Stimulated activated CD4-positive, alpha-beta T cell treated with anti-CD3 and anti-CD28 coated beads, Interleukin-2, amount 100 ng/mL, for 48 hours (primary cell): ENCODE measurements at places on chromosomes 7 and 10.

DNA sequence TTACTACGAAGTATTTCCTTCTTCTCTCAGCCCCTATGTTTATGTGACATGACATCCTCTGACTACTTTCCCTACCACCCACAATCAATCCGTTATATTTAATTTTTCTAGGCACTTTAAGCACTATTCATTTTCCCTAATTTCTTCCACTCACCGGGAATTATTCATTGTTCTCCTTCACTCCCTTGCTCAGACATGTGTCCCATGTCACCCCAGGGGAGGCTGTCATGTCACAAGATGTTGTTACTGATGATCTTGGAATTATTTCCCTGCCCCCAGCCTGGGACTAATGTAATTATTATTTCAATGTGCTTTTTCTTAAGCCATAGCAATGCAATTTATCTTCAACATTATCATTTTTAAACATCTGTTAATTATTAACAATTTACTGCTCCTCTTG is 317.2 kb downstream of the PHF14 start:
- DNase-seq, result no peak

DNA sequence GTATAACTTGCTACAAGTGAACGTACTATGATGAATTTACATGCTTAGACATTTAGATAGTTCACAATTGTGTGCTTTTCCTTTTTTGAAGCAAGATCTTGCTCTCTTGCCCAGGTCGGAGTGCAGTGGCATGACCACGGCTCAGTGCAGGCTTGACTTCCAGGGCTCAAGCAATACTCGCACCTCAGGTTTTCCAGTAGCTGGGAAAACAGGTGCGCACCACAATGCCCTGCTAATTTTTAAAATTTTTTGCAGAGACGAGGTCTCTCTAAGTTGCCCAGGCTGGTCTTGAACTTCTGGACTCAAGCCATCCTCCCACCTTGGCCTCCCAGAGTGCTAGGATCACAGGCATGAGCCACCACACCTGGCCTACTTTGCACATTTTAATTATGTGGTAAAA is 1.8 kb downstream of the GPR15LG start:
- DNase-seq, result no peak

GRCh38 chr7:48109848-48110663 is 21.0 kb downstream of the UPP1 start:
- DNase-seq, result peak; percentile 90

DNA sequence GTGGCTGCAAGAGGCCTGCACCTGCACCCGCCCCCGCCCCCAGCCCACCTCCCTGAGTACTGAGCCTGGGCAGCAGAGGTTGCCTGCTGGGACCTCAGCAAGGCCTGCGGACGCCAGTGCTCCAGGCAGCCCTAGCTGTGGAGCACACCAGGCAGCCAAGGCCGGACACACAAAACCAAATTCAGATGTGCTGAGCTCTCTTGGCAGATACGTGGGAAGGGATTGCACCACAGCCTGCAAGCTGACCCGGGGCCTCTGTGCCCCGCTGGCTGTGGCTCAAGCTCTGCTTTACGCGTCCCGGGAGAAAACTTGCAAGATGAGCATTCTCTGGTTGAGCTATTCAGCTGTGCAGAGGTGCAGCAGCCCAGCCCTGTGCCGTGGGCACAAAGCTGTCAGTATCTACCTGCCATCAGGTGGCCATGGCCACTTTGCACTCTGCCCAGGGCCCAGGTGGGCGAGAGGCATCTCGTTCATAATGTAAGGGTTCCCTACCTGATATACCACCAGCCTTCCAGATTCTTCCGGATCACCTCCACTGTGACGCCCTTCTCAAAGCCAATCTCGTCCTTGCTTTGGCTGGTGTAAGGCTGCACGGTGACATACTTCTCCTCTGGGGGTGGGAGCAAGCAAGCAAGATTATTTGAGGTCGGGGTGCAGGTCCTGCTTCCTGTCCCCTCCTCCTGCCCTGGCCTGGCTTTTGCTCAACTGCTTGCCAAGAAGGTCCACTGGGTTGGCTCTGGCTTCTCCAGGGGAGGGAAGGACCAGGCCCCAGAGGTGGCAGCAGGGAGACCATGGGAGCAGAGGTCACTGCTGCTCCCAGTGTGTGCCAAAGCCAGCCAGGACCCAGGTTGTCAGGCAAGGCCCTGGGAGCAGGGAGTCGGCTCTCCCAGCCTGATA is 123.4 kb downstream of the NEURL1 start:
- no peak for DNase-seq

DNA sequence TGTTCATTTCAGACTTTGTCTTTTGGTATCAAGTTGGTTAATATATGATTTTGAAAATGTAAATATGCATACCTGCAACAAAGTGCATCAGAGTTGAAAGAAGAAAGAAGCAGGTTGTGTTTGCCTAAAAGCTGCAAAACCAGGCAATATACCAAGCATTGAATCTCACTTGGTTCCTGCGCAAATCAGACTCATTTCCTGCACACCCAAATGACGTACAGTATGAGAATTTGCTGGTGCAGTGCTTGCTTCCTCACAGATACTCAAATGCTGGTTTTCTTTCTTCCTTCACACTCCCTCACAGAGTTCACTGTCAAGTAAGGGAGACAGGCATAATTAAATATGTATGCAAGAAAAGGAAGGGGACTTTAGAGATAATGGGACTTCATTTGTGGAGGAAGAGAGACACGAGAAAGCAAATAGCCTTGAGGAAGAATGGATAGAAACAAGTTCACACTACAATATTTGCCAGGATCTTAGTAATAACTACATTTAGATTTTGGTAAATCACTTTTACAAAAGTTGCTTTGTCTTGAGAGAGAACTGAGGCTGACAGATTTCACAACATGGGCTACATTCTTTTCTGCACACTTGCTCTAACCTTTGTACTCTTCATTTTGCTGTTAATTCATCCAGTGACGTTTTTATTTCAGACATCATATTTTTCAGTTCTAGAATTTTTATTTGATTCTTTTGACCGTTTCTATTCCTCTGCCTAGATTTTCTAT is 56.9 kb upstream of the AOAH start:
- DNase-seq, result no peak

DNA sequence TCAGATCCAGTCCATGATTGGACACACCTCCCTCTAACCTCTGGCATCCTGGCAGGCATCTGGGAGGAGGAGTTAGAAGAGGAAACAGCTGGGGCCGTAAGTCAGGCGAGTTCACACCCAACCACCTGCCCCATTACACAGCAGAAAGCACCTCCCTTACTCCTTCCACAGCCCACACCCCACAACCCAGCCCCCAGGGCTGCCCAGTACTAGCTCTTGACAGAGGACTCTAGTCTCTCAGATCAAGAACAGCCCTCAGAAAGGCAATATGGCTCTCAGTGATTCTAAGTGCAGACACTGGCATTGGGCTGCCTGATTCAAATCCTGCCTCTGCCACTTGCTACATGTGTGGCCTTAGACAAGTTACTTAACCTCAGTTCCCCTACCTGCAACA is 34.1 kb downstream of the KCNMA1 start:
- DNase-seq, result no peak

DNA sequence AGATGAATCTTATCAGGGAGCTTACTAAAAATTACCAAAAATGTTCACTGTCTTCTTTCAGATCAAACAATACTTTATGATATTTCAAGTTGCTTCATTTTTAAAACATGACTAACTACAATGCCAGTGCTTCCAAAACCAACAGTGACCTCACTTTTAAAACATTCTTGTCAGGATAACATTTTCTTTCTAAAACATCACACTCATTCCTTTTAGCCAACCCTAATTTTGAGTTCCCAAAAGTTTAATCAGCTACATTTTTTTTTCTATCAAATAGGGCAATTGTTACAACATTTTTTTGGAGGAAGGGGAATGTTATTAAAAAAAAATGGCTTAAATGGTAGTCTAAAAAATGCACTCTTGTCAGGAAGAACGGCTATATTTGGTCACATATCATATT is 37.3 kb downstream of the RTKN2 start:
- no peak for DNase-seq

DNA sequence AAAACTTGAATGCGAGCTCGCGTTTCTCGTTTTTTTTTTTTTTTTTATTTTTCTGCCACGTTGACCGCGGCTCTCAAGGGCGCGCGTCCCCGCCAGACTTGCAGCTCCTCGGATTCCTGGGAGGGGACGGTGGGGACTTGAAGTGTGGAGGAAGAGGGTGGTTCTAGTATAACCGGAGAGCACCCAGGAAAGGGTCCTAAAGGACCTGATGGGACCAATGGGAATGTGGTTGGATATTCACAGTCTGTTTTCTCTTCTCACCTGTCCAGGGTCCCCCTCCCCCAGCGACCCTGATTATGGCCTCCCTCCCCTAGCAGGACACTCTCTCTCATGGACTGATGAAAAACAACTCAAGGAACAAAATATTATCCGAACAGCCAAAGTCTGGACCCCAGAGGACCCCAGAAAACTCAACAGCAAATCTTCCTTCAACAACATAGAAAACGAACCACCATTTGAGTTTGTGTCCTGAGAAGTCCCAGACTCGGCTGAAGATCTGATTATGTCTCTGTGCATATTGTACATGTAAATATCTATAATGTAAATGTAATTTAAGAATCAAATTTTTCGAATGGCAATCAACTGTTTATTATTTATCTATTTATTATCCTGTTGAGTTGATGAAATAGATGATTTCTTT is 1.4 kb downstream of the PTF1A start:
- no peak for DNase-seq

GRCh38 chr10:48940372-48940771 is 732 bp upstream of the LRRC18 start:
- DNase-seq, result no peak

DNA sequence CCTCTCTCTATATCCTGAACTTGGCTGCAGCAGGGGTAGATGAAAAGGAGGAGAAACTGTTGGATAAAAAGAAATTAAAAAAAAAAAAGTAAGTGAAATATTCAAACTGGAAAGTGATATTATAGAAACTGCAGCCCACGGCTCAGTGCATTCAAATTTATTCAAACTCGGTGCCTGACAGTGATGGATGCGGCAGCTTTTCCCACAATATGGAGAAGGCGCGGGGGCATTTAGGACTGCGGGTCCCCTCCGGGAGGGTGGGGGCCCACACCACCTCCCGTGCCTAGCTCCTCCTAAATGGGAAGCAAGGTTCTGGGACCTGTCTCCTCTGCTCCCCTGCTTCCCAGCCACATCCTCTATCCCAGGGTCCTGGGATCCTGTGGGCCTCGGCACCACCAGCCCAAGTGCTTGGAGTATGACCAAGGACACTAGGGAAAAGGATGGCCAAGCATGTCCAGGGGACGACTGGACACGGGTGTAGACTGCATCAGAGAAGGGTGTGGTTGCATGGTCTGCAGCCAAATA is 82.4 kb downstream of the HIF1AN start:
- DNase-seq, result no peak

- DNase-seq, result no peak
Observed at GRCh38 chr7:116782177-116782711, 80.1 kb upstream of the CAPZA2 start.

DNA sequence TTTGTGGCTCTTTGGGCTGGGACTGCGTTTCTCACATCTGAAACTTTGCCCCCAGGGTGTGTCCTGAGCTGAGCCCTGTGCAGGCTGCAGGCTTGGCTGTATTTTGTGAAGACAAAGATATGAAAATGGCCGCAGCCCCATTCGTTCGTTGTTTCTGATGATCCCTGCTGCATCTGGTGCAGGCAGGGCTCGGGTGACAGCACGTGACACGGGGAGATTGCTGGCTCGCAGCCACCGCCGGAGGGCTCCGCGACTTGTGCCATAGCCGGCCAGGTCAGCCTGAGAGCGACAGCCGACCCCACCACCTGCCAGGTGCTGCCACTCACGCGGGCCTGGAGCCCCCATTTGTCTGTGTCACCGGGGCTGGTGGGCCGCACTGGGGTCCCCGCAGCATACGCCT is 81.3 kb downstream of the ZRANB1 start:
- no peak for DNase-seq

DNA sequence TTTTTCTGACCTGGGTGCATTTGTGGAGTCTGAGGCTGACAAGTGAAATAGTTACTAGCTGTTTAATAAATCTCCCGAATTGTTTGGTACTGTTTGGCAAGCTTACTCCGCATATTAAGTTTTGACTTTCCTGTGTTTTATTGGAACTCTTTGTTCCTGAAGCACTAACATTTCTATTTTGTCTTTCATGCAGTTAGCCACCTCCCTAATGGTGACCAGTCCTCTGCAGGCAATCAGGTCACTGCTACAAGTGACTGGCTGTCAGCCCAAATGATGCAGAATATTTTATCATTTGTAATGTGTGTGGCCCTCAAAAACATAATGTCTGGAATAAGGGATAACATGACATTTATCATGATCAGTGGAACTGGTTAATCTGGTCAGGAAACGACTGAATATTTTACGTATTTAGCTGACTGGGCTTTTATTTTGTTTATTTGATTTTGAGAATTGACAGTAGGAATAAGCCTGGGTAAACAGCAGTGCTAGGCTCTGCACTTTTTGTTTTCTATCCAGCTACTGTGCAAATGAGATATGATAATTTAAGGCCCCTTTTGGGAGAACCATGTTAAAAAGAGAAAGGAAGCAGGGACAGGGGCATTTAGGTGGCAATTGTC is 82.9 kb downstream of the ST7 start:
- no peak for DNase-seq

- no peak for DNase-seq
Observed at GRCh38 chr7:15323550-15323949, 238.3 kb downstream of the AGMO start.

DNA sequence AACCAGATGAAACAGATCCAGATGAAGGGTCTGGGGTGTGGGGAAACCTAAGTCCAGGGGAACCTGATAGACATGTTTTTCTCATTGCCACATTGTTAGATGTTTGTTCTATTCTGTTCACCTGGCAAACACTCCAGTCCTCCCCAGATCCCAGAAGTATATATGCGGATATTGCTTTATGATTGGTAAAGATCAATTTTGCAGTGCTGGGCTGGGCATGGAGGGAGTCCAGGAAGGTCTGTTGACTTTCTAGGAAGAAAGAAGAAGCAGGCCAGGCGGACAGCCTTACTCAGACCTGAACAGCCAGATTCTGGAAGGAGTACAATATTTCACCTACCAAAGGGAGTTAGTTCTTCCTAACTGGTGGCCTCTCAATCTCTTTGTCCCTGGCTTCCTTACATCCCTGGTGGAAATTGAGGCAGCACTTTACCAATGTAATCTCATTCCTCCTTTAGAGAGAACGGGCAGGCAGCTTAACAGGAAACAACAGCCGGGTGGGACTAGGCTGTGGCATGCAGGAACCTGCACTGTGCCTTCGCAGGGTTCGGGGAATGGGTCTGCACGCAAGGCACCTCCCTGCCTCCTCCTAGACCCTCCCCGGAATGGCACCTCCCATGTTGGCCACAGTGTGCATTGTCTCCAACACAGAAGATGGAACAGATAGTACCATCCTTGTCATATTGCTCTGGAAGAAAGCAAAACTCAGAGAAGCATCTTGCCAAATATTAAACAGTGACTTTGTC is 930 bp downstream of the GIMAP6 start:
- DNase-seq, result peak; percentile 28
